Mucosa of descending colon (tissue), 3 donors: ENCODE measurements at places on chromosomes 1 and 21. TPM values are rescaled to one million over a fixed set of nuclear protein-coding genes. Genes with fewer than 3 reads are reported as not detected.

The ERI3 gene
- total RNA-seq: 35.6 TPM

The SLC6A9 gene
- 52.5 TPM for total RNA-seq

The GLIS1 gene
- total RNA-seq: 0.14 TPM

The MATN1 gene
- total RNA-seq: not detected

The OR2T3 gene
- not detected for total RNA-seq

The GBP1 gene
- 25.5 TPM for total RNA-seq

The TMEM200B gene
- total RNA-seq: 0.90 TPM

DNA sequence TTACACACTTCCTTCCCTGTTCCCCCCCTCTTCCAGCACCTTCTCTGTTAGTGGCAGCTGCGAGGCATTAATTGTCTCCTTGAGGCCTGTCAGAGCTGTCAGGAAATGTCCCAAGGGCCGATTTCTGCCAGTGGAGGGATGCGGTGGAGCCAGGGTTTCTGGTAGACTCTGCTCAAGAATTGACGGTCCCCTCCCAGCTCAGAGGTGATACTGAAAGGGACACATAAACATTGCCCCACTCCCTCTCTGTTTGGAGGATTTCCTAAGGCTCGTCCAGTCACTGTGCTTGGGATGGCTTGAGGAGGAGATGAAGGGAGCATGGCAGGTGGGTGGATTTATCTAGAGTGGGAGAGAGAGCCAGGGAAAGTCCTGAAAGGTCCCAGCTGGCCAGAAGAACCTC, 61.4 kb upstream of the CD34 start:
- DNase-seq: no peak

DNA sequence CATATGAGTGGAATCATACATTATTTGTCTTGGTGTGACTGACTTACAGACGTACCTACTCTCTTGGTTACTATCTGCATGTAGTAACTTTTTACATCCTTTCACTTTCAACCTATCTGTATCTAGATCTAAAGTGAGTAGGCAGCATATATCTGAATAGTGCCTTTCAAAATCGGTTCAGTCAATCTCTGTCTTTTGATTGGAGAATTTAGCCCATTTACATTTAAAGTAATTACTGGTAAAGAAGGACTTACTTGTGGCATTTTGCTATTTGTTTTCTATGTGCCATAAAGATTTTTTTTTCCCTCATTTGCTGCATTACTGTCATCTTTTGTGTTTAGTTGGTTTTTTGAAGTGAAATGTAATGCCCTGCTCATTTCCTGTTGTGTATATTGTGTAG, 14.2 kb downstream of the UTS2 start:
- no peak for DNase-seq

DNA sequence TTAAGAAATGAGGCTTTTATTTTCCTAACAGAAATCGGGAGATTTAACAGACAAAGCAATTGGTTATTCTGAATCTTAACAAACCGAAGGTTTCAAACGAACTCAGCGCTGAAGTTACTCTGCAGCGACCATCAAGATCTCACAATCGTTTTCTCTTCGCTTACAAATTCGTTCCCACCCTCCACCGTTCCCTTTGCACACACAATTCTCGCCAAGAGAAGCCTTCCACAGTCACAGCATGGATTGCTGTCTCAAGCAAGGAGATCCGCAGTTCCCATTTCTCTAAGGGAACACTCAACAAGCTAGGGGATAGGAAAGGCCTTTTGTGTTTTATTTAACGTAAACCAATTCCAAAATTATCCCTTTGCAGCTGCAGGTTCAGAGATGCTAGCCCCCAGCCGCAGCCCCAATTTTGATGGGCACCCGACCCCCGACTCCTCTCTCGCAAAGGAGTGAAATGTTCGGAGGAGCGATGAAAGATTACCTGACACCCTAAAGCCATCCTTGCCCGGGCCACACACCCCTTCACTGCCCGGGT, 755 bp downstream of the FBXO42 start:
- no peak for DNase-seq

- DNase-seq: no peak
Observed at GRCh38 chr1:4946343-4946742, 291.9 kb downstream of the AJAP1 start.

DNA sequence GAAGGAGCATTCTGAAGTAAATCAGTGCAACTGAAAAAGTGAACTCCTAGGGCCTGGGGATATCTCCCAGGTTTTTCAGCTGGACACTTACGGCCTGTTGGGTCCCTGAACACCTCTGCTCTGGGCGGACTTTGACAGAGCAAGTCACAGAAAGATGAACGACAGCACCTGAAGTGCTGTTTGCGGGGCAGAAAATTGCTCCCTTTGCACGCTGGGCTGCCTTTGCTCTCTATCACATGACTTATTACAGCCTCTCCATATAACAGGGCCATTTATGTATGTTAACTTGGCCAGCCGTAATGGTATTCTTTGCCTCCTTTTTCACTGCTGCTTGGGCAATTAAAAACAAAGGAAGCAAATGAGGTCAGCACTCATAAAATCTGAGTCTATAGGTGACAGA, 332.9 kb downstream of the BARHL2 start:
- peak; percentile 20 for DNase-seq

DNA sequence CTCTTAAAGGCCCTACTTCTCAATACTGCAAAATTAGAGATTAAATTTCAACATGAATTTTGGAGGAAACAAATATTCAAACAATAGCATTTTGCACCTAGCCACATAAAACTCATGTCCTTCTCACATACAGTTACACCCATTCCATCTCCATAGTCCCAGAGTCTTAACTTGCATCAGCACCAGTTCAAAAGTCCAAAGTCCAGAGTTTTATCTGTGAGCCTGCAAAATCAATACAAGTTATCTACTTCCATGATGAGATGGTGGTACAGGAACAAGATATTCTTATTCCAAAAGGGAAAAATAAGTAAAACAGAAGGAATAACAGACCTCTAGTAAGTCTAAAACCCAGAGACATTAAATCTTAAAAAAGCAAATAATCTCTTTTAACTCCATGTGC, 686.0 kb upstream of the ADGRL4 start:
- DNase-seq: no peak

DNA sequence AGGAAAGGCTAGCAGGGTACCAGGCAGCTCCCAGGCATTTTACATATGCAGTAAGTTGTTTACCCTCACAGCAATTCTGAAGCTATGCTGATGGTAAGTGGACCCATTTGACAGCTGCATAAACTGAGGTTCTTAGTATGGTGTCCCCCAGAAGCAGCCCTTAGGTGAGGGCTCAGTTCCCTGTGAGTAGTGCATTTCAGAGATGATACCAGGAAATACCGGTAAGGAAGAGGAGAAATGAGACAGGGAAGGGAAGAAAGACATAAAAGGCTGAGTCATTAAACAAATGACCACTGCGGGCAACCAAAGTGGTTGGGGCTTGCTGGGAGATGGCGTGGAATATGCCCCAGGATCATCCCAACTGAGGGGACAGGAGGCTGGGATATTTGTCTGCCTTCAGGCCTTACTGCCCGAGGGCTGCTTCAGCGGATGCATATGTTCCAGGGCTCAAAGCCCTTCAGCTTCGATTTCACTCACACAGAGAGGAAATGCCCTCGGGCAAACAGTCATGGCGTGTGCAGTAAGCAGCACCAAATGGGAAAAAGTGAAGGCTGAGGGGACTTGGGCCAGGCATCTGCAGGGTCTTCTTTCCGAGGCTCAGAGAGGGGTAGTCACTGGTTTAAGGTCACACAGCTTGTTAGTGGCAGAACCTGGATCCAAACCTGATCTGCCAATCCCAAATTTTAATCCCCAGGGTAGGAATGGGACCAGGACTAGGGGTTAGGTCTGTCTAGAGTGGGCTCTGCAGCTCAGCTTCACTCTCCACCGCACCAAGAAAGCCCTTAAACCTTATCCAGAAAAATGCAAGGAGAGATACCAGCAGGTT, 133.7 kb upstream of the RUNX3 start:
- DNase-seq: no peak

- no peak for DNase-seq
Observed at GRCh38 chr1:153626477-153626903, 815 bp downstream of the S100A13 start.

DNA sequence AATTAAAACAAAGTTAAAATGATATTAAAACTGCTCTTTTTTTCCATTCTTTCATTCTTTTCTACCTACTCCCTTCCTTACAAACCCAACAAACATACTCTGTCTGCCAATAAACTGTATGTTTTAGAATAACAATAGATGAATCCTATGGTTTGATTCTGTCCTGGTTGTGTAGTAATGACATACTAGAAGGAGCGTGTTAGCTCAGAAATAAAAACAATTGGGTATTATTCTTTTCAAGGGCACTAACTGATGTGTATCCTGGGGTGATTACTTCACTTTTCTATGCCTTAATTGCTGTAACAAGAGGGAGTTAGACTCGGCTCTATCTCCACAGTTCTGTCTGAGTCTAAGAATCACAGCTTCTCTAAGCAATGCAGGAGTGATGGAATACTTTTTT, 194.4 kb downstream of the GIPC2 start:
- DNase-seq: no peak

DNA sequence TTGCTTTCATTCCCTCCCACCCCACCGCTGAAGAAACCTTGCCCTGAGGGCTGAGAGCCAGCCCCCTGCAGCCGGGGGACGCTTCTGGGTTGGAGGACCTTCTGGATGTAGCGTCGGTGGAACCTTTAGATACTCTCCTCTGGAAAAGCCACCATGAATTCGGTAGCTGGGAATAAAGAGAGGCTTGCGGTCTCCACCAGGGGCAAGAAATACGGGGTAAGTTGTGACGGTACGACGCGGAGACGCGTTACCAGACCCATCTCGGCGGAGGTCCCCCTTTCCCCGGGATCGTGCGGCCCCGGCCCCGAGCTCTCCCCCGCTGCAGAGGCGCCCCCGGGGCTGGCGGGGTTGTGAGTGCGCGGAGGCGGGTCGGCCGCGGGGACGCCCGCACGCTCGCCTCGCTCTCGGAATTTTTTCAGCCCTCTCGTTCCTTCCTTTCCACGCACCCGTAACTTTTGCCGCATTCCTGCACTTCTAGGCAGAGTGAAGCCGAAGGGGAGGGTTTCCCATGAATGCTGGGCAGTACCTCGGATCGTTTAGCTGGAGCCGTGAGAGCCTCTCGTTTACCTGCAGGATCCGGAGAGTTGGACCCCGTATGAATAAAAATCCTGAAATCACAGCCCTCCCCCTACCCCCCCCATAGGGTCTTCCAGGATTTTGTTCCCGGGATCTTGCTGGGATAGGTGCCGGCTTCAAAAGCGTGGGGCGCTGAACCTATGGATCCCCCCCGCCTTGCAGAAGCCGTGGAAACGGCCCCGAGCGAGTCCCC, 671 bp downstream of the KIF26B start:
- peak; percentile 8 for DNase-seq

- DNase-seq: no peak
Observed at GRCh38 chr21:31252611-31253010, 91.5 kb downstream of the TIAM1 start.

DNA sequence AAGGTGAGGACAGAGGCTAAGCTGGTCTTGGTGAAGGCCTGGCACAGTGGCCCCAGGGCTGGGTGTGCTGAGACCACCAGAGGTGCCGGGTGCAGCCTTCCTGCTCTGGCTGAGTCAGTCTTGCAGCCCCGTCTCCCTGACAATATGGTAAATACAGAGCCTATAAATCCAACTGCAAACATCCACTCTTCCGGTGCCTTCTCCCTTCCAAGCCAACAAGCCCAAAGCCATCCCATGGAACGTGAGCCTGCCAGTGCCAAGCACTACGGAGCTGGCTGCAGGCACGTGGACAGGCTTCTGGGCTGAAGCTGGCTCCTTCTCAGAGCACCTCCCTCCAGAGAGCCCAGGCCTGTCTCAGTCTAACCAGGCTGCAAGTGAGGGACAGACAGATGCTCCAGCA, 70.0 kb downstream of the TRABD2B start:
- DNase-seq: no peak

DNA sequence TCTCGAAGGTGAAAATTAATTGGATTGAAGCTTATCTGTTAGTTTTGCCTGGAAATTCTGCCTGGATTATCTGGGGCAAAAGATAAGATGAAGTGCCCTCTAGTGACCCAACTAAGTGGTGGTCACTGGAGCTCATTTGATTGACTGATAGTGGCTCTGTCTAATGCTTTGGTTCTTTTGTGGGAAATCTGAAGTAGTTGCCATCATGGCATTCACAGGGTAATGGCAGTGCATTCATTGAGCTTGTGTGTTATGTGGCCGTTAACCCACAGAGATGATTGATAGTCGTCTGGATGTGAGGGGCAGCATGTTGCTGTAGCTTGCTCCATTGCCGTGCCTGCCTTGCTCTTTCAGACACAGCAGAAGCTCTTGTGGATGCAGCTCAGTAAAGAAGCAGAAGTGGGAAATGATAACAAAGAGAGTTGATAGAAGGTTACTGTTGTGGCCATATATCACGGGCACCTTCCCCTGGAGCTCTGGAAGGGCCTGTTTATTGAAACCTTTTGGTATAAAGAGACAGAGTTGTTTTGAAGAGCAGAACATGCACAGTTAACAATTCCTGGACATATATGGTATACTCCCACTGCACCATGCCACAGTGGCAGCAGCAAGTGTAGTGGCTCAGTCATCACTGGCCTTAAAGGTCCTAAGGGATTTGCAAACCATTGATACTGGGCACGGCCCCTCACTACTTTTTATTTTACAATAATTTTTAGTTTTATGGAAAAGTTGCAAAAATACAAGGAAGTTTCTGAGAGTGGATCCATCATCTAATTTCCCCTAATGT, 42.0 kb downstream of the CXADR start:
- peak; percentile 17 for DNase-seq

GRCh38 chr1:172252321-172252720, 168.2 kb upstream of the C1orf105 start:
- DNase-seq: no peak

DNA sequence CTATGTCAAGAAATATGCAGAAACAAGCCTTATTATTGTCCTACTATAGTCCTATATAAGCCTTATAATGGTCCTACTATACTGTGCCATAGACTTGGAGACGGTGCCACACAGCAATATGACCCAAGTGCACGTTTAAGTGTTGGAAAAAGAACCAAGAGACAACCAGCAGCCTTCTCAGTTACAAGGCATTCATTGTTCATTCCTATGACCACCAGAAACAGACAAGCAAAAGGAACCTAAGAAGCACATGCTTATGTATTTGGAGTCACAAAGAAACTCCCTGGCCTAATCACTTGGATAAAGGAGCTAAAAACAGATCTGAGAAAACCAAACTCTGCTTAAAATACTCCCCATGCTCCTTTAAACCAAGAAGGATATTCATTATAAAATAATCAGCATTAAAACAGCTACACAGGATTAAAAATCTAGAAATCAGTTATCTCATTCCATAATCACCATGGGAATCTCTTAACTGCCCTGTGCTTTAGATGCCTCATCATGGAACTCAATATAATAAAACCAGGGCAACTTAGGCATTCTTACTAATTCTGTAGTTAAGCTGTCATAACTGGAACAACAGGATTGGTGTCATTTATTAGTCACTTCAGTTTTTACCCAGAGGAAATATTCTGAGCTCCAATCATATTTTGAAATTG, 7.0 kb downstream of the COLGALT2 start:
- no peak for DNase-seq
